ENCODE measurements at places on chromosomes 12 and 14.

DNA sequence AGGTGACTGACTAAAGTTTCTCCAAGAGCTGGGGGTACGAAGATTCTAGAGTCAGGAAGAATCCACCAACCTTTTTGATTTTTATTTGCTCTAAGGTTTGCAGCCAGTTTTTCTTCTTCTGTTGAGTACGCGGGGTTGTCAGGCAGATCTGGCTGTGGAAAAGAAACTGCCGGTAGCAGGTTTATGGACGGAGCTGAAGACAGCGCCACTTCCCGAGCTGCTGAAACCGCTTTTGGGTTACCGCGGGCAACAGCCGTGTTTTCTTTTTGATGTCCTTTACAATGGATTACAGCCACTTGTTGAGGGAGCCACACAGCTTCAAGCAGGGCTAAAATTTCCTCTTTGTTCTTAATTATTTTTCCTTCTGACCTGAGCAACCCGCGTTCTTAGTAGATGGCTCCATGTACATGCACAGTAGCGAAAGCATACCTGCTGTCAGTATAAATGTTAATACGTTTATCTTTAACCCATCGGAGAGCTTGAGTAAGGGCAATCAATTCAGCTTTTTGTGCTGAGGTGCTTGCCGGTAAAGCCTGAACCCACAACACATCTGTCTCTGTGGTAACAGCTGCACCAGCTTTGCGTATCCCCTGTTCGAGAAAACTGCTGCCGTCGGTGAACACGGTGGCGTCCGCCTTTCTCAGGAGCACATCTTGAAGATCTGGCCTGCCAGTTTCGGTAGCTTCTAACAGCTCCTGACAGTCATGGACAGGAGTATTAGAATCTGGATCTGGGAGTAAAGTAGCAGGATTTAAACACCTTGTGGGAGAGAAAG, 674.3 kb downstream of the TMEM121 start:
- DNase-seq, result no peak

GRCh38 chr14:64645220-64645892, 58.9 kb upstream of the PLEKHG3 start:
- DNase-seq, result no peak

GRCh38 chr14:99899578-99900178, 106.5 kb downstream of the EML1 start:
- no peak for DNase-seq

DNA sequence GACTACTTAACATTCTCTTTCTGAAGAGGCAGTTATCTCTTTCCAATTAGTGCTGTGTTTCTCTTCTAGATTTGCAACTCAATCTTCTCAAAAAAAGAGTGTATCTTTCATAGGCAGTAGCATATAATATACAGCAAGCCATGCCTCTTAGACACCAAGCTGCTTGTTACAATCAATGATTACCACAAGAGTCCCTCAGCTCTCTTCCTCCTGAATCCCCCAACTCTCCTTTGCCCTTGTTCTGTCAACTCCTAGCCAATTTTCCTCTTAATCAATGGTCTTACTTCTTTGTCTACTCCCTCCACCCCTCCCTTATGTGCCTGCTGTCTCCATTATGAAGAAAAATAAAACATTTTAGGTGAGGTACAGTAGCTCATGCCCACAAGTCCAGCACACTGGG, 2.6 kb downstream of the TMTC1 start:
- no peak for DNase-seq

DNA sequence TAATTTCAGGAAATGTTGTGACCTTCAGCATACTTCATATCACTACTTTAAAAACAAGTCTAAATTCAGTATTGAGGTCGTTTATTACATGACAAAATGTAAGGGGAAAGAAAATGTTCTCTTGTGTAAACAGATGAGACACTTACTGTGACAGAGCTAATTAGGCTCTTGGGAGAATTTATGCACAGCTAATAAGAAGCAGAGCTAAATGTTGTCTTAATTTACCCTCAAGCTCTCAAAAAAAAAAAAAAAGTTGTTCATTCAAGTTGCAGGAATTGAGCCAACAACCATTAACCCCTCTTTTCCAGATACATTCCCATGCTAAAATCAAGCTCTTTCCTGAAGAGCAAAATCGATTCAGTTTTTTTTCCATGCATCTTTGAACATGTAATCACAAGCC, 1419.4 kb downstream of the FSCB start:
- DNase-seq, result no peak

DNA sequence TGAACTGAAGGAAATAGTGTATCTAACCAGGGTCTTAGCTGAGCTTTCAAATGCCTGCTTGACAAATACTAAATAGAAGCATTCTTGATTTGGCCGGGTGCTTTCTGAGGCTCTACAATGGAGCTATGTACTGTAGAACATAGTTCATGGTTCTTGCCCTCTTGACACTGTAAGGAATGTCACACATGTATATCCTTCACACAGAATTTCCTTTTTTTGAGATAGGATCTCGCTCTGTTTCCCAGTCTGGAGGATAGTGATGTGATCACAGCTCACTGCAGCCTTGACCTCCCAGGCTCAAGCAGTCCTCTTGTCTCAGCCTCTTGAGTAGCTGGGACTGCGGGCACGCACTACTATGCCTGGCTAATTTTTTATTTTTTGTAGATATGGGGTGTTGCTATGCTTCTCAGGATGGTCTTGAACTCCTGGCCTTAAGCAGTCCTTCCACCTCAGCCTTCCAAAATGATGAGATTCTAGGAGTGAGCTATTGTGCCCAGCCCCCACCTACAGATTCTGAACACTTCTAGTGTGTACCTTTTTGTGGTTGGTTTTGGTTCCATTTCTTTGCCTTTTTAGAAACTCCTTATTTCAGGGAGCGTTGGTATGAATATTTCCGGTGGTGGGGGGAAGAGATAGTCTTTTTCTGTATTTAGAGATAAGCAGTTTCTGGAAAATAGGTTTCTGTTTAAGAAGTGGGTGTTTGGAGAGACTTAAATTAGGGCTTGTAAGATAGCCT, 4.2 kb downstream of the MLXIP start:
- DNase-seq, result no peak

DNA sequence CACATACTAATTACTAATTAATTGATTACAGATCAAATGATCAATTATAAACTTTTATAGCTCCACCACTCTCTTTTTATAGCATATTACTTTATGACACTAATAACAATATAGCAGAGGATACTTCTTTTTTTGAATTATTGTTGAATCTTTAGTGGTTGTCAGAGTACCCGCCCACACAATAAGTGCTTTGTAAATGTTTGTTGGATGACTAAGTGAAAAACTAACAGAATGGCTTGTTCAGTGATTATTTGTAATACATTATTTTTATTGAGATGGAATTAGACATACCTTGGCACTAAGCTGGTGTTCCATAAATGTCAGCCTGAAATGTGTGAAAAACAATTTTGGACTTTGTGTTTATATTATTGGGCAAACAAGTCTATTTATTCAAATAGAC, 670.5 kb upstream of the ATXN7L3B start:
- DNase-seq, result no peak

GRCh38 chr14:56417173-56417572, 162.4 kb upstream of the TMEM260 start:
- DNase-seq, result no peak

- DNase-seq, result no peak
Observed at GRCh38 chr12:116731801-116732200, 6.1 kb downstream of the SPRING1 start.

- no peak for DNase-seq
Observed at GRCh38 chr12:8449355-8449859, 6.4 kb upstream of the CLEC6A start.

DNA sequence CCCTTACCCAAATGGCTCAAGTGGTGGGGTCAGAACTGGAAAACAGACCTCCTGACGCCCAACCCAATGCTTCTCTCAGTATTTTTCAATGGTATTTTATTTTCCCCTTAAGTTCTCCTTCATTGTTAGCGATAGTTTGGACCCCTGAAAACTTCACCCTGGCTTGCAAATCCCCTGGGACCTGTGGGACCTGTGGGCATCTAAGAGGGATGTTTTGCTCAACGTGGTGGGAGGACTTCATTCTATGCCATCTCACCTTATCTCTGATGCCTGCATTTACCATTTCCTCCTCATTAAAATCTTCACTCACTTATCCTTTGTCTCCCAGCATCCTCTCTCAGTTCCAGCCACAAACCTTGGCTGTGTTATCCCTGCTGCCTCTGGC, 59.4 kb upstream of the GZMB start:
- no peak for DNase-seq

GRCh38 chr12:13097491-13098011, 5.9 kb downstream of the GSG1 start:
- DNase-seq, result no peak

DNA sequence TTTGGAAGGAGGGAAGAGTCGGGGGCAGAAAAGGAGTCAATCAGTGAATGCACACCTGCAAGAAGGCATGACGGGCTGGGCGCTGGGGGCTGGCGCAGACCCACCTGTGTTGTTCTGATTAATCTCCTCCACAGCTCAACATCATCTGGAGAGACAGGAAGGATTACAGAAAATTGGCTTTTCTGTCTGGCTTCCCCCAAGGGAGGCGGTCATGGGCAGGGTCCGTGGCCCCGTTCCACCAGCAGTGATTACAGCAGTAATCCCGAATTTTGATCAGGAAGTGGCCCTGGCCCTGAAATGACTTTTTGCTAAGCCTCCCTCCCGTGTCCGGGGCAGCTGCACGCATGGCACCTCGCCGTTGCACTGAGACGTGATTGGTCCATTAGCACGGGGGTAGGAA, 24.4 kb upstream of the GALNT9 start:
- DNase-seq, result no peak

- DNase-seq, result no peak
Observed at GRCh38 chr12:16187660-16188059, 89.8 kb downstream of the SLC15A5 start.

DNA sequence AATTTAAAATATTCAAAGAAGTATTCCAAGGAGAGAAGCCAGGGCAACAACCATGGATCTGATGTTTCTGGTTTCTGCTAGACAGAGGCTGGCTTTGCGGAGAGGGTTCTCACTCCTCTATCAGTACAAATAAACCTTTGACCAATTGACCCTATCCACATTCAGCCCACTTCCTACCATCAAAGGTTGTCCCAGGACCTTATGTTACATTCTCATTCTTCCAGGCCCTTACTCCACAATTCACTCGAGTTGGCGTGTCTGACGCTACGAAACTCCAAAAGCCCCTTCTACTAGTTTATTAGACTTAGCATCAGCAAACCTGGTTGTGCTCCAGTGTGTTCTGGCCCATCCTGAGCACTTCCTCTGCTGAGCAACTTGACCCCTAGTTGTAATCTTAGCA, 24.8 kb upstream of the RNASE12 start:
- DNase-seq, result no peak

- no peak for DNase-seq
Observed at GRCh38 chr14:42628602-42629001, 1021.9 kb downstream of the LRFN5 start.

DNA sequence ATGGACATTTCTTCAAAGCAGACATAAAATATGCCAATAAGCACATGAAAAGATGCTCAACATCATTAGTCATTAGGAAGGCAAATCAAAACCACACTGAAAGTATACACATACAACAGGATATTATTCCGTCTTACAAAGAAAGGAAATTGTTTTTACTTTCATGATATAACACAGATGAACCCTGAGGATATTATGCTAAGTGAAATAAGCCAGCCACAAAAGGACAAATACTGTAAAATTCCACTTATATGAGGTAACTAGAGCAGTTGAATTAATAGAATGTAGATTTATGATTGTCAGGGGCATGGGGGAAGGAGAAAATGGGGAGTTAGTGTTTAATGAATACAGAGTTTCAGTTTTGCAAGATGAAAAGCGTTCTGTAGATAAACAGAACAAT, 4.2 kb downstream of the ACYP1 start:
- no peak for DNase-seq

DNA sequence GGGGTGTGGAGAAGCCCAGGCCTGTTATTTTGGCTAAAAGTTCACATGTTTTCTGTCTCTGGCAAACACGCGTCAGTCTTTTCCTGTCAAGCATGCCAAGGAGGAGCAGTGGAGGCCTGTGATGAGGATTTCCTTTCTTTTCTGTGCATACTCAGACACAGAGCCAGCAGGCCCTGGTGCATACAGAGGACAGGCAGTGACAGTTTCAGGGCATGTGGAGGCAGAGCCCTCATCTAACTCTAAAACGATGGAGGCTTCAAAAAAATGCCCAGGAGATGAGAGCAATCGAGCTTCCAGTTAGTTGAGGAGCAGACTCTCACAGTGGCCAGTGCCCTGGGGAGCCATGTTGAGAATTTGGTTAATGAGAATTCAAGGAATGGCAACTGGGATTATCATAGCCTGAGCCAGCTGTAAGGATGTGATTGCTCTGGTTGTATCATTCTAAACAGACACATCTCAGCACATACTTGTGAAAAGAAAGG, 66.5 kb downstream of the TRAFD1 start:
- no peak for DNase-seq

DNA sequence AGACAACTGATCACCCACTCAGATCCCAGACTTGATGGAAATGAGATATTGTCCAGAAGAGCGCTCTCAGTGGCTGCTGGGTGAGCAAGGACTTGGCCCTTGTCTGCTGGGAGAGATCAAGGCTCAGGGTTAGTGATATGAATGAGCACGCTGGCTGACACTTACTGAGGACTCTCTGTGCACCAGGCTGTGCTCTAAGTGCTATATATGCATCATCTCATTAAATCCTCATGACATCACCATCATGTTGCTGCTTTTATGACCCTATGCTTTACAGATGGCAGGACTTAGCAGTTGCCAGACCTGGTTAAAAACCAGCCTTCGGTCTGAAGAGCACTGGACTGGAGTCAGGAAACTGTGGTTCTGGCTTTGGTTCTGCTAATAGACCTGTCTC, 260.9 kb downstream of the VRK1 start:
- DNase-seq, result no peak

GRCh38 chr12:131375261-131375971, 335.5 kb upstream of the SFSWAP start:
- DNase-seq, result no peak
